ENCODE measurements at places on chromosomes 2 and 18.

DNA sequence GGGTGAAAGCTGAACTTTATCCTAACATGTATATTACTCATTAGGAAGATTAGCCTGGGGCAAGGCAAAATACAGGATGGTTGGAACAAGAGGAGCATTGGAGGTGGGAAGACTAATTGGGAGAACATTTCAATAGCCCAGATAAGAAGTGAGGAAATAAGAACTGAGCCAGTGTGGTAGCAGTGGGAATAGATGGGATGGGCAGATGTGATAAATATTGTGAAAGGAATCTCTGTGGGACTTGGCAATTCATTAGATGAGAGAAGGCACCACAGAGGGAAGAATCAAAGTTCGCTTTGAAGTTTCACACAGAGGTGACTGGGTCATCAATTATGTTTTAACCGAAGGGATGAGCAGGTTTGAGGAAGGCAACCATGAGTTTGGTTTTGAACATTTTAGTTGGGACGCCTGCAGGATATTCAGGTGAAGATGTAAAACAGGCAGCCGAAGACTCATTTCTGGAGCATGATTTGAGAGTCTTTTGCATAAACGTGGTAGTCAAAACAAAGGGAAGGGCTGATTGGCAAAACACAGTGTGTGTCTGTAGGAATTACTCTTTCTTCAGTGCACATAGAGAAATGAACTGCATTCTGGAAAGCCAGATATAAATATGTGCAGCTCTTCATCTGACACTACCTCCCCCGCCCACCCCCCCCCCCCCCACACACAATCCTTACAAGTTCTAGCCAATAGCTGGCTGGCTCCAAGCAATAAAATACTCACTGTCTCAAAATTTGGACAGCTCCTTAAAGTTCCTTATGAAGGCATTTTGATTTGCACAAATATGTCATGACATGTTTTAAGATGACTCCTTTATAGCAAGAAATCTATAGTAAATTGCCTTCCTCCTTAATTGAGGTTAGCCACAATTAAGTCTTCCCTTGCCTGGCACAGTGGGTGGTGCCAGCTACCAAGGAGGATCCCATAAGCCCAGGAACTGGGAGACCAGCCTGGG, 1.9 kb upstream of the SLC1A4 start:
- no peak for DNase-seq

DNA sequence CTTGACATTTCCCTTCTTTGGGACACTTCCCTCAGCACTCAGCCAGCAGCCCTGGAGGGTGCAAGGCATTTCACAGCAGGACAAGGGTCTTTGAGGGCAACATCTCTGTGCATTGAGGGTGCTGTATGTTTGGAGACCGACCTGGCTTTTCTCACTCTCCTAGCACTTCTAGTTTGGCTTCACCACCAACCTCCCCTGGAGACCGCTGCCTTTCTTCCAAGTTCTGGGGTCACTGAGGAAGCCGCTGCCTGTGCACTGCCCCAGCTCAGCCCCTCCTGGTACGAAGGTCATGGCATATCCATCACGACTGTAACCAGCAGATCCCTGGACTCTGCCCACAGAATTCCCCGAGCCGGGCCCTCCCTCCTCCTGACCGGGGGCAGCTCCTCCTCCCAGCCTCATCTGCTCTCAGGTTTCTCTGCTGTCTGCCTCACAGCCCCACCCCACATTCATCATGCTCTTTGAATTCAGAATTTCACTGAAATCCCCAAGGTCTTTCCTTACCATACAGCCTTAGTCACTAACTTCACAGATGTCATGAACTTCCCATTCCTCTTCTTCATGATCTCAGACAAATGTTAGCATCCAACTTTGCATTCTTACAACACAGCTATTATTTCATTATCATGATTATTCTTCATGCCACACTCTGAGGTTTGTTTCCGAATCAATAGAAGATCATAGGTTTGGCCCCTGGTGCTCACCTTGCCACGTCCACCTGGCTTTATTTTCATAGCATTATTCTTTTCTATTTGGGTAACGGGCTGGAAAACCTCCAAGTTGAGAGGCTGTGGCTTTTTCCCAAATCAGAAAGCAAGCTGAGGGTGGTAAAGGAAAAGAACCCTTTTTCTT, 113.0 kb upstream of the COPS8 start:
- no peak for DNase-seq

- no peak for DNase-seq
These were observed 21.1 kb upstream of the KCNG2 start for GRCh38 chr18:79776674-79777073.

DNA sequence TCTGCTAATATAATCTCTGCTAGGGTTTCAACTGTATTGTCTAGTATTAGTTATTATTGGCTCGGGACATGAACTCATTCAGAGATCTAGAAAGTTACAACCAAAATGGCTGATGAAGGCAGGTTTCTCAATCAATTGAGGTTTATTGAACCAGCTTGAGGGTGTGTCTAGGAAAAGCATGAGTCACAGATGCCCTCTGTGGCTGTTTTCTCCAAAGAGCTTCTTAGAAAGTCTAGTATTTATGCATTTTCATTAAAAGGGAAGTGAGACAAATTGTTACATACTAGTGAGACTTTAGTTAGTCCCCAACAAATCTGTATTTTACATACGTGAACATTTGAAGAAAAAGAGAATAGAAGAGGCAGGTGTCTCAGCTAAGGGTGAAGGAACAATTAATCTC, 23.0 kb upstream of the RTTN start:
- no peak for DNase-seq

DNA sequence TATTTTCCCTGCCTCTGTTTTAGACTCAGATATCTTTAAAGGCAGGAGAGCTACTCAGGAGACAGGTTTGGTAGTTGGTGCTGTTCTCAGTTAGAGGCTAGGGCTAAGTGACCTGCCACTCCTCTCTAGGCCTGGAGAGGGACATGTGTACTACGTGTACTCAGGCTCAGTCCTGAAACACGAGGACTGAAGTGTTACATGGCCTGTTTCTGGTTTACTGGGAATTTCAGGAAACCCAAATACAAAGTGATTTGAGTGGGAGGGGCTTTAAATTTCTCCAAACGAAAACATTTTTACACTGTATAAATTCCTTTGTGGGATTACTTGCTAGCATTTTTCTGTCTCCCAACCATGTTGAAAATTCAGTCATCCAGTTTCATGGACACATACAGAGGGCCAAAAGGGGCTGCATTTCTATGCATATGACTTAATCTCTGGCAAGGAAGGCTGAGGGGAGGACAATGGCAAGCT, 343.3 kb downstream of the CYP26B1 start:
- DNase-seq: no peak

DNA sequence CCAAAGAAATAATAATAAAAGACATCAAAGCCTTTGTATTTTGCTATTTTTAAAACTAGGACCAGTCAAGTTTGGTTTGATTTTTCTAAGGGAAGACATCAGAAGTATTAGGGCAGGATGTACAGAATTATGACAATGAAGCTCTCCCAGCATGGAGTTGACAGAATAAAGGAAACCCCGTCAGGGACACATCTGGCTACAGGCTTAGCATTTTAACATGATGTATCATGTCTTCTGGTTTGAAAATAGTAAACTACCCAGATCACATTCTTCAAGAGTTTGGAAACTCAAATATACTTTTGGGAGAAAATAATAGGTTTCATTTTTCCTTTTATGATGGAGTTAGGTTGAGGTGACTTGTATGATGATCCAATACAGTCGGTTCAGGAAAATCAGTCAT, 552.0 kb upstream of the CDH2 start:
- no peak for DNase-seq

GRCh38 chr18:48898521-48898920, 52.2 kb downstream of the SMAD7 start:
- no peak for DNase-seq
